ENCODE measurements at places on chromosomes 2 and 18.

- DNase-seq = no peak
These were observed 24.5 kb upstream of the ALPP start for GRCh38 chr2:232354069-232354468.

DNA sequence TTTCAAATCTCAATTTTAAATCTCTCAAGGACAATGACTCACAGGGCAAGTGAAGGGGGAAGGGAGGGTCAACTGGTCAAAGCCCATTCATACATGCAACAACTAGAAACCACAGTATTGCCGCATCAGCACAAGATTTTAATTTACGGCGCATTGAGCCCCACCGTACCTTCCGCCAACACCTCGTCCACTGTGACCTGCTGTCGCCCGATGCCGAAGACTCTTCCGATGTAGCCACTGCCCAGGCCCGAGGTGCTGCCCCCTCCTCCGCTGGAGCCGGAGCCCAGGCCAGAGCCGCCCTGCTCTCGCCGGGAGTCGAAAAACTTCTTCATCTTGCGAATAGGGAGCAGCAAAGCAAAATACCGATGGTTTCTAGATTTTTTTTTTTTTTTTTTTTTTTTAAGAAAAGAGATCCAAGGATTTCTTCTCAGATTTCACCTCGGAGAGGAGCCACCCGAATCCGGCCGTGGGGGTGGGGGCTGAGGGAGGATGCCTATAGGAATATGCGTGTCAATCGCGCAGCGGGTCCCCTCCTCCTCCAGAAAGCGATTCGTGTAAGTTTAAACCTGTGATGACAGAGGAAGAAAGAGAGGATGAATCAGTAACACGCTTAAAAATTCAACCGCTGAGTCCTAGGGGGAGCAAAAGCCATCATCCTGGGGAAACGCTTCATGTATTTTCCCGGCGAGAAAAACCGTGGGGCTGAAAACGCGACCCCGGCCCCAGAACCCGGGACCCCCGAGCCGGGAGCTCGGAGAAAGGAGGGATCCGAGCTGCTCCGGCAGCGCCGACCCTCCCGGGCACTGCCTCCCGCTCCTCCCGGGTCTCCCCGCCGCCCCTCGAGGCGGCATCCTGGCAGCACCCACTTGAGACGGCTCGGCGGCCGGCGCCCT lies 584 bp downstream of the AAK1 start:
- peak; percentile 46 for DNase-seq

DNA sequence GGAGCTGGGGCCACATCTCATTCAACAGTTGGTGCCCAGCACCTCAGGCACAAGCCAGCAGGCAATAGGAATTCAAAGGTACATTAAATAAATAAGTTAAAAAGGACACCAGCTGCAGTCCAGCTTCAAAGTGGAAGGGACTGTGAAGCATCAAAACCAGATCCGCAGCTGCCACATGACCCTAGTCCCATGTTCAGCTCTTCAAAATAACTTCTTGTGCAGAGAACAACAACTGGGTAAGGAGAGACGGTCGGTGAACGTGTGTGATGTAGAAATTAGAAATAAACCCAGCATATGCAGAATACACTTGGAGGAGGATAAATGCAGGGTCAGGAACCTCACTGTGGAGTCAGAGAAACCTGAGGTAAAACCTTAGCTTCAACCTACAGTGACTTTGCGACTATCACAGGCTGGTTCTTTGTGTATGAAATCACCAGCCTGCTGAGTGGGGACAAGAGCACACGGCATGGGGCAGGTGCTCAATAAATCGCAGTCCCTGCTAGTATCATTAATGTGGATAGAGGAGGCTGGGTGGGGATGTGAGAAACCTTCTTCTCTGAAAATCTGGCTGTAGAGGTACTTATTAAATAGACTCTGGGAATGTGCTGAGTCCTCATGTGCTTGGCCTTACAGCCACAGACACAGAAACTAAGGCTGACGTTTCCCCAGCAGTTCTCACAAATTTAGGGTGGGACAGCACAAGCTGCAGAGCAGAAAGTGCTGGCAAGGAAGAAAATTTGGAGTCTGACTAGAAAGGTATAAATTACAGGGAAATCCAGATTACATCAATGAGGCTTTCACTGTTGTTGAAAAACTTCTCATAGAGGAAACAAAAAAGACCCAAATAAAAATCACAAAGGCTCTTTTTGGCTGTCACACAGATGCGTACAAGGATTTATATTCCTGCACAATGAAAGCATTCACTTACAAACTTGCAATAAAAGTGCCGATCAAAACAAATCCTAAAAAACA lies 20.7 kb downstream of the FBXO15 start:
- no peak for DNase-seq

- no peak for DNase-seq
These were observed 31.3 kb downstream of the EXOC6B start for GRCh38 chr2:72794572-72794971.

DNA sequence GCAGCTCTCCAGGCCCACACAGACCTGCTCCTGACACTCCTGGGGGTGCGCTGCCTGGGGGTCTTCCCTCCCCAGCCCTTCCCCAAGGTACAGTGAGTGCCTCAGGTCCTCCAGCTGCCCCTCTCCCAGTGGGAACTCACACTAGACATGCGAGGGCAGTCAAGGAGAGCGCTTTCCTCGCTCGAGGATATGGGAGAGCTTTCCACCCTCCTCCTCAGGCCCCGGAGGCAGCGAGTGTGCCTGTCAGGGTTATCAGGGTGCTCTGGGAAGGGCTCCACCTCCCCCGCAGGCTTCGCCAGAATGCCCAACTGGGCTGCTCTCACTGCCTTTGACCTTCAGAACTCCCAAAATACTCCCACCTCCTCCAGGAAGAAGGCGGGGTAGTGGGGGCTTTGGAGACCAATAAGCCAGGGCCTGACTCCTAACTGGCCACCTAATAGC lies 85.7 kb upstream of the LAPTM4A start:
- DNase-seq = no peak

- DNase-seq = no peak
These were observed 27.4 kb upstream of the CNNM3 start for GRCh38 chr2:96788442-96789244.
